ENCODE measurements at places on chromosomes 1 and 21.
A peak's percentile ranks its signal among the peaks of the same experiment; 100 is the strongest.

DNA sequence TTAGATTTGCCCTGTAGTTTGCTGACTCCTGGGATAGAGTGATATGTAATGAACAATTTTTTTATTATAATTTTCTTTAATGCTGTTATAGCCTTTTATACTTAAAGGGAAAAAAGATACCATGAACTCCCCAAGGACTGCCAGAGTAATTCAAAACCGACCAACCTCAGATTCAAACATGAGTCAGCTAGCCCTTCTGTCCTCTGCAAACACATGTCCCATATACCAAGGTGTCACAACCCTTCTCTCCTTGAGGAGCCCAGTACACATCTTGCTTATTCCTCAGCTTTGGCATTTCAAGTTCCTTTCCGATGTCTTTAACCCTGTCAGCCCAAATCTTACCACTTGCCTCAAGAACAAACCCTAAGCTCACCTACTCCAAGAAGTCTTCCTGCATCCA, 184.9 kb downstream of the KCNH1 start:
- DNase-seq, result no peak

GRCh38 chr1:227343206-227343605, 24.9 kb upstream of the CDC42BPA start:
- DNase-seq, result no peak

DNA sequence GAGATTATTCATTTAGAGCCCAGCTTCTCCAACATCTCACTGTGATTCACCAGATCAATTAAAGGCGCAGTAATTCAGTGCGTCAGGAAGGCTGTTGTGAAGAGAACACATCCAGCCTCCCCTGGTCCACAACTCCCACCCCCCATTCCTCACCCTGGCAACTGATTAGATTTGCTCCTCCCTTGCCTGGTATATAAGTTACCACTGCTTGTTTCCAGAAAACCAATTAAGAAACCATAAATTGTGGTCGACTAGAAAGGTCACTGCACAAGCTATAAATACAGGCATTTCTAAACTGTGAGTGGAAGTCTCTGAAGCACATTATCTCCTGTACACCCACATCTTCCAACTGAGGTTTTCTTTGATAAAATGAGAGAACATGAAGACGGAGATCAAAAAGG, 41.9 kb downstream of the FAM163A start:
- DNase-seq, result no peak

DNA sequence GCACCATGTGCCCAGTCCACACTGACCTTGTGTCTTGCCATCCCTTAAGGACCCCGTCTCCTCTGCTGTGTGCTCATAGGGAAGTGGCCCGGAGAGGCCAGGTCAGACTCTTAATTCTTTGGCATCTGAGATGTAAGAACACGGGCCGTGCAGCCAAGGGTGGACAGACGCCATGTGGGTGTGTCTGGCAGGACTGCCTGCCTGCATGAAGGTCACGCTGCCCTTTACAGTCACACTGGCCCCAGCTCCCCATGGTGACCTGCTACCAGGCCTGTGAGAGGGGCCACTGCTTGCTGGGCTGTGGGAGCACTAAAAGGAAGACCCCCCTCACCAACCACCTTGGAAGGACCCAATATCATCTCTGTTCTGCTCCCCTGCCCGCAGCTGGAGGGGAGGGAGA, 17.7 kb downstream of the DHRS3 start:
- no peak for DNase-seq

DNA sequence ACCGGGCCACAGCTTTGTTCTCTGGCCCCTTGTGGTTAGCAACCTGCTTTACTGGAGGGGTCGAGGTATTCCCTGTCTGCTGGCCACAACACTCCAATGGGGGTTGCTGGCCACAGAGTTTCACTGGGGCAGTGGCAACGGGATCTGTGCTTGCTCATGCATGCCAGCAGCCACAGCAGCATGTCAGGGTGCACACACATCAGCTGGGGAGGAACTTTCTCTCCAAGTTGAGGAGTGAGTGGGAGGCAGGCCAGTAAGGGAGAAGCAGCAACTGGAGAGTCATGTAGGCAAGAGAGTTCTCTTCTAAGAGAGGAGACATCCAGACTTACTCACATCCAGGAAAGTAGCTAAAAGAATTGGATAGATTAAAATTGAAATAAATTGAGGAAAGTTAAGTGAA, 38.0 kb downstream of the SAMD13 start:
- DNase-seq, result no peak

DNA sequence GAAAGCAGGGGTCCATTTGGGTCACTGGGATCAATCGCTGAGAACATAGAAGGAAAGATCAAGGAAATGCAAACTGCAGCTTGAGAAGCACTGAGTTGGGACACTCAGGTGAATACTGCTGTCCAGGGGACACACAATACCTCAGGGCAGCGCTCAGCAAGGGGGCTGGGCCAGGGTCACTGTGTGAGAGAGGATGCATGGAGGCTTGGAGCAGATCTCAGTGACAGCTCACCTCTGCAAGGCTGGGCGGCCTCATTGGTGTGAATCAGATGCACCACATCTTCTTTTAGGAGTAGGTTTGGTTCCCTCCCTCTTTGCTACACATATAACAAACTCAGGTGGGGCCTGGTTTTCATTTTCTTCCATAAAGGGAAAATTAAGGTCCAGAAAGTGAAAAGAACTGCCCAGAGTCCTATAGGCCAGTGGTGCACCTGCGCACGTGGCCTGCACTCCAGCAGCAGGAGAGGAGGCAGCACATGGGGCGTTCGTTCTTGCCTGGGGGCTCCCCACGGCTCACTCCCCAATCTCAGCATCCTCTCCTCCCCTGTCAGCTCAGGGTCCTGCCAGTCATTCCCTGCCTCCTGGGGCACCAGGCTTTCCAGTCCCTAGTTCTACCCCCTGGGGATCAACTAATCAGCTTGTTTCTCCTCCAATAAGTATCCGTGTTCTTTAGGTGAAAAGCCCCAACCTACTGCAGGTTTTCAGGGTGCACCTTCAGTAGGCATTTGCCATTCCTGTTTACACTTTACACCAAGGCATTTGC, 1.5 kb downstream of the A3GALT2 start:
- DNase-seq, result no peak

DNA sequence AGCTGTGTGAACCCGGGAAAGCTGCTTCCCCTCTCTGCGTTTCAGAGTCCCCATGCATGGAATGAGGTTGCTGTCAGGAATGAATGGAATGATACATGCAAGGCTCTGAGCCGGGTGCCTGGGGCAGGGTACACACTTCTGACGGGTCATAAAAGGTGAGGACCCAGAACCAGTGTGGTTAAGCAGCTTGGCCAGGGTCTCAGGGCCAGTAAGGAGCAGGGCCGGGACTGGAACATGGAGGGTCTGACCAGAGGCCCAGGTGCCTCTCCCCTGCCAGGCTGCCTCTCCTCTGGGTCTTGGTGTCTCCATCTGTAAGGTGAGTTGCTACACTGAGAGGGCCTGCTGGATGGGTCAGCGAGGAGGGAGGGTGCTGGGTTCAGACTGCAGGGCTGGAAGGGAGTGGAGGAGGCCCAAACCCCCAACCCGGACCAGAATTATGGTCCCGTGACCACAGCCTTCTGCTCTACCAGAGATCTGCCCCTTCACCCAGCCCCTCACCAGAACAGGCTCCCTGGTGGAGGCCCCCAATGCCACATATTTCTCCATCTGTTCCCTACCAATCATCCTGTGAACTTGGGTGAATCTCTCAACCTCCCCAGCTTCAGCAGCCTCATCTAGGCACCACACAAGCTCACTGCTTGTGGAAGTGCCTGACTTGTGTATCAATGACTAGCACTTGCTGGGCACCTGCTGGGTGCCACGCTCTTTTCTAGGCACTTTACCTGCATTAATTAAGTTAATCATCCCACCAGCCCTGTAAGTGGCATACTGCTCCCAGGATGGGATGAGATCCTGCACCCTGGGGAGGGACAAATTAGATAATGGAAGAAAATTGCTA, 16.2 kb upstream of the LRP8 start:
- DNase-seq, result no peak

DNA sequence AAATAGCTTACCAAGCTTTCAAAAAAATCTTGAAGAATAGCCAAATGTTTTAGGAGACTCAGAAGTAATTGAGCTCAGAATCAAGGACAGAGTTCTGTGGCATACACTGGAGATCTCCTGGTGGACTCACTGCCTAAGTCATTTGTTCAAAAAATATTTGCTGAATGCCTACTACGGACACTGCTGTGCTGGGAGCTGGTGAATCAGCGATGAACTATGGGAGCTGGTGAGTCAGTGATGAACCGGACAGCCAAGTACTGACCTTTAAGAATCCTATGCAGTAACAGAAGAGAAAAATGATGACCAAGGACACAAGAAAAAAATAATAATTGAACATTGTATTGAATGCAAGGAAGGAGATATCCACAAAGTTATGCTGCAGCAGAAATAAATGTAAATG, 717.9 kb upstream of the CXADR start:
- DNase-seq, result peak; percentile 81

DNA sequence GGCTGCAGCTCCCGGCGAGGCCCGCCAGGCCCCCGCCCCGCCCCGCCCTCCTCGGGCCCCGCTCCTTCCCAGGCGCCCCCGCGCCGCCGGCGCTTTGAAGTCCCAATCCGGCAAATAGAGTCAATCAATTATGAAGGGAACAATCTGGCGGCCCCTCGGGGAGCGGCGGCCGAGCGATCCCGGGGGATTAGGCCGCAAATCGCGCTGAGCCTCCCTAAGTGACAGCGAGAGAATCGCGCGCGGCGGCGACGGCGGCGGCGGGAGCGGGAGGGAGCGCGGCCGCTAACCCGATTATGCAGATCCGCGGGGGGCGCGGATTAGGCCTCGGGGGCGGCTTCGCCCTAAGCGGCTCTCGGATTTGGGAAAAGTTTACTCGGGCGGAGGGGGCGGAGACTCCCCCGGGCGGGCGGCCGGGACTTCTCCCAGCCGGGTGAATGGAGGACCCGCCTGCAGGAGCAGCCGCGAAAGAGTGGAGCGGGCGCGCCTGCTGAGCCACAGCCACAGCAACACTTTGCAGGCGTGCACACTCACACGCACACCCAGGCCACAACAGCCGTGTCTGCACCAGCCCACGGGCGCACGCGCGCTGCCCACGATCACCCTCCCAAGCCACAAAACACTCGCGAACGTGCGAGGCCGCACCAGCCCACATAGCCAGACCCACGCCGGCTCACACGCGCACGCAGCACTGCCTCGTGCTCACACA, 23.0 kb upstream of the DMBX1 start:
- peak; percentile 17 for DNase-seq

DNA sequence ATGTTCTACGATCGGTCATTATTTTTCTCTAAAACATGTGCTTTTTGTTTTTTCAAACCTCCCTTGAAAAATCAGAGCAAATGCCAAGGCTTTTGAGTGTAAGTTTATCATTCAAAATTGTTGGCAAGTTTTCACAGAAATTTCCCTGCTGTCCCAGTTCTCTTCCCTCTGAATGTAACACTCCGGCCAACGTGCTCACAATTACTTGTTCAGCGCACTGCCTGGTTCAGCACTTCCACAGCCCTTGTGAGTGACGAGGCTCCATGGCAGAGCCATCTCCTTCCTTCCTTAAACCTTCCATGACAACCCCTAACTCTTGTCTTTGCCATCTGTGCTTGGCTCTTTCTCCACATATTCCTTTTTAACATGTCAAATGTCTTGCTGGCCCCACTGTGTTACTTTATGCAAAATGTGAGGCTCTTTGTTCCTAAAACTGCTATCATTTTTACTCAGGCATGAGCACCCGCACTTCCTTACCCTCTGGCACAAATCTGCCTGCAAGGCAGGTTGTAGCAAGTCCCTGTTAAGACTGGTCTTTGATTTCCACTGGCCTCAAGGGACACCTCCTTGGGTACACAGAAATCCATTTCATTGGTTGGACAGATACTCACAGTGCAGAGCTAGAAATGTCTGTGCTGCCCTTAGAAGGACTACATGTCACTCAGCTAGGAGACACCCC, 142.8 kb downstream of the HUNK start:
- DNase-seq, result no peak

DNA sequence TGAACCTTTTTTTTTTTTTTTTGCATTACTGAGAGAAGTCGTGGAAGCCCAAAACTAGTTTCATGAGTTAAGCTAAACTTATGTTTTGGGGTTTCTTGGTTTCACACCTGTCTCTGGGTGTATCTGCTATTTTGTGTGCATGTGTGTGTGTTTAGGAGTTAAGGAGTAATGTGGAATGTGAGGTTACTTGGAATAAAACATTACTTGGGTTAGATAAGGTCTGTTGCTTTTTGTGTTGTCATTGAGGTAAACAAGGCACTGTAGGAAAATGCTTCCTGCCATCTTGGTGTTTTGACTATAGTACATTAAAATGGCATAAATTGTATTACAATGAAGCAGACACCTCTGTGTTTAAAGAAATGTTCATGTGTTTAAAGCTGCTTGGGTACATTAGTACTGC, 2.9 kb downstream of the TENT5C start:
- no peak for DNase-seq

GRCh38 chr1:235997931-235998330, 67.0 kb downstream of the NID1 start:
- no peak for DNase-seq

DNA sequence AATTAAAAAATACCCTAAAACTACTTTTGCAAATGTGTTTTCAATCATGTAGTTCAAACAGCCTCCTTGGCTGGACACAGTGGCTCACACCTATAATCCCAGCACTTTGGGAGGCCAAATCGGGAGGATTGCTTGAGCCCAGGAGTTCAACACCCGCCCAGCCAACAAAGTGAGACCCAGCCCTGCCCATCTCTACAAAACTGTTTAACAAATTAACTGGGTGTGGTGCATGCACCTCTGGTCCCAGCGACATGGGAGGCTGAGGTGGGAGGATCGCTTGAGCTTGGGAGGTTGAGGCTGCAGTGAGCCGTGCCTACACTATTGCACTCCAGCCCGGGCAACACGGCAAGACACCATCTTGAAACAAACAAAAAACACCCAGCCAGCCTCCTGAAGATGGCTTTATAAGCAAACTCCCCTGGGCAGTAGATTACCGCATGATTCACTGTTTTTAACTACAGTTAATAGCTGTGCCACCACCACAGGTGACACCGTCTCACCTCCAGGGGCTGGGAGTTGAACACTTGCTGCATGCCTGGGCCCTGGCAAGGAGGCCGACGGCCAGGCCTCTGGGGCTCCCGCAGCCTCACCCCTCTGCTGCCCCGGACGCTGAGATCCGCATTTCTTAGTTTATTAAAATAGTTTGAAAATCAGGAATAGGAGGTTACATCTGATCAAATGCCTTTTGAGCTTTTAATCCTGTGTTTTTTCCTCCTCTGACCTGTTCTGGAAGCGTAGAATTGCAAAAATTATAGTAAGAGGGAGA, 16.2 kb downstream of the PTTG1IP start:
- DNase-seq, result no peak

- DNase-seq, result no peak
Observed at GRCh38 chr1:152096931-152097330, 8.1 kb upstream of the TCHHL1 start.

- no peak for DNase-seq
Observed at GRCh38 chr1:246052603-246053002, 454.5 kb downstream of the SMYD3 start.

Data from mesenchymal stem cell (in vitro differentiated cells and primary cell).